ENCODE measurements at places on chromosomes 1 and 21.

DNA sequence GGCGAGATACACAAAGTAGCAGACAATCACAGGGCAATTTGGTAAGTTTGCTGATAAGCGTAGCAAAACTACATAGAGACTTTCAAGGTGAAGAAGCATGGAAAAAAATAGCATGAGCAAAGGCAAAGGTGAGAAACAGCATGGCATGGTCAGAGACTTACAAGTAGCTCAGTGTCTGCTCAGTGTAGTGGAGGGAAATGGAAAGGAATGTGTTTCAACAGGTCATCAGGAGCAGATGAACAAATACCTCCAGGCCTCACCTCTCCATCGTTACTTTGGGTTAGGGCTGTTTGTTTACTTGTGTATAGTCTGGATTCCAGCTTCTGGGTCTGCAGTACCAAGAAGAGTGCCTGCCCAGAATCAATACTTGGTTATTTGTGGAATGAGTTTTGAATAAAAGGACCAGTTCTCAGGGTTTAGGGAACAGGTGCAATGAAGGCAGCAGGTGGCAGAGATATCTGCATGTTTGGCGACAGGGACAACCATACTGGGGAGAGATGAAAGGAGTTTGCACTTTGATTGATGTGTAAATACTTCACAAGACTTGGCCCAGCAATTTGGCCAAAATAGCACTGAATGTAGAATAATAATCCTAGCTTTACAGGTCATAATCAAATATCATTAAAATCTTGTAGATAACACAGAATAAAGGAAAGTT lies 97.0 kb upstream of the FGGY start:
- peak; percentile 21 for DNase-seq

DNA sequence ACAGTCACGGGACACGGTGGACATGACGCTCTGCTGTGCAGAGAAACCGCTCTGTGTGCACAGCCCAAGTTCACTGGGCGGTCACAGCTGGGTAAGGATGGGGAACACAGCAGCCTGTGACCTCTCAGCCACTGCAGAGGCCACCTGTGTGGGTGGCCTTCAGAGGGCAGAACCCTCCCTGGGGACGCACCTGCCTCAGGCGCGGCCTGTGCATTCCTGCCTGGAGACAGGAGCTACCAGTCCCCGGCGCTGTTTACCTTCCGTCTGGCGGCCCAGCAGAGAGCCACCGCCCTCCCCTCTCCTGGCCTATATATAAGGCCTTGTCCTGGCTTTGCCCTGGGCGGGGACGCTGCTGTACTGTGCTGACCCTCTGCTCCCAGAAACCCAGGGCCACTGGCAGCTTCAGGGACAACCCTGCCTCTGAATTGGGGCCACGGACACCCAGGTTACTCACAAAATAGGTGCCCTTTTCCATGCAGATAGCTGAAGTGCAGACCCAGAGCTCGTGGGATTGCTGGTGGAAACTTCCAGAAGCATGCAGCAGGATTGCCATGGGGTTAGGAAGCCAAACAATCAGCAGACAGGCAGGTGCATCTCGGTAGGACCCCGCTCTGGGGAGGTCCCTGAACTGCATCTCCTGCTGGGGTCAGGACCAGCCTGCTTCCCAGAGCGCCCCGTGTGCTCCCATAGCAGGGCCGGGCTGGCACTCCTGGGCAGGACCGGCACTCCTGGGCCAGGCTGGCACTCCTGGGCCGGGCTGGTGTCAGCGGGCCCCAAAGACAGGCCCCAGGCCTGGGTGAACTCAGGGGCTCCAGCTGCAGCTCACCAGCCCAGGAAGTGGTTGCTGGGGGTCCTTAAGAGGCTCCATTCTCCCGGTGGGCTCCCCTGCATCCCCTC lies 83.6 kb downstream of the SIK1 start:
- no peak for DNase-seq

DNA sequence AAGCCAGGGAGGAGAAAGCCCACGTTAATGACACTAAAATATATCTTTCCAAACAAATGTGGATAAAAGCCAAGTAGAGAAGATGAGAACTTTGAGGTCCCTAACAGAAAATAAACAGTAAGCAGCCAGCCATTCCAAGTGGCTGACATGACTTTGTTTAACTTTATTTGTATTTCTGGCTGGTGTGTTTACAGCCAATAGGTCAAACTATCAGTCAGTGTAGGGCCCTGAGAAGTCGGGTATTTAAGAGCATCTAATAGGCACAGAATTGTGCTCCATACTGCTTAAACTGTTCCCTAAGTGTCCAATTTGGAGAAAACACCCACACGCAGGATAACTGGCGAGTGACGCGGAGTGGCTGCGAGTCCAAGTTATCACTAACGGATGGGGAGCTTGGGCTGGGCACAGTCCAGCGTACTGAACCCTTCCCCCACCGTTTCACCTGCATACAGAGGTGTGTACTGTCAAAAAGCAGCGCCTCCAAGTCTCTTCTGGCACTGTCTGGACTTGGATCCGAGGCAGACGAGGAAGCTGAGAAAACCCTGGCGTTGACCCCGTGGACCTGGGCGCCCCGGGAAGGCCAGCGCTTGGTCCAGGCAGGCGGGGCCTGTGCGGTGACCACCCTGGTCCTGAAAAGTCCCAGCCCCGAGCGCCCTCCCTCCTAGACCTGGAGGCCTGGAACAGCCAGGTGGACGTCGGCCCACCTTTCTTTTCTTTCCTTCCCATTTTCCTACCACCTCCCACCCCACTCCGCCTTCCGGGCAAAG lies 662 bp upstream of the LGALS8 start:
- no peak for DNase-seq

DNA sequence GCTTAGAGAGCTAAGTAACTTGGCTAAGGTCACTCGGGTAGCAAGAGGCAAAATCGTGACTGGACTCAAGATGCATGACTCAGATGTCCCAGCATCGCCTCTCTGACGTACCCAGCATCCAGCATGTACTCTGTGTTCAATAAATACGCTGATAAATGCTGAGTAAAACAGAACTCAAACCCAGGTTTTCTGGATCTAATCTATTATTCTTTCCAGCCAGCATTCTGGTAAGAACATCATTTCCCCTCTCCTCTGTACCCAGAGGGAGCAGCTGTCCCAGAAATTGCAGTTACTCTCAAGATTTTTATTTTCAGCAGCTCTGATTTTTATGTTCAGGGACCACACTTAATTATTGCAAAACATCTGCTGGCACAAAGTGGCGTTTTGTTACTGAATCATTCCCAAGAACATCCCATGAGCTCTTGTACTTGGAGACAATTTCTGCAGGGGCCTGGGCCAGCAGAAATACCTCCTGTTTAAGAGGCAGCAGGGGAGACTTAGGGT lies 249.0 kb downstream of the PRDM2 start:
- no peak for DNase-seq

- DNase-seq = no peak
These were observed 41.7 kb upstream of the DISC1 start for GRCh38 chr1:231584921-231585320.

DNA sequence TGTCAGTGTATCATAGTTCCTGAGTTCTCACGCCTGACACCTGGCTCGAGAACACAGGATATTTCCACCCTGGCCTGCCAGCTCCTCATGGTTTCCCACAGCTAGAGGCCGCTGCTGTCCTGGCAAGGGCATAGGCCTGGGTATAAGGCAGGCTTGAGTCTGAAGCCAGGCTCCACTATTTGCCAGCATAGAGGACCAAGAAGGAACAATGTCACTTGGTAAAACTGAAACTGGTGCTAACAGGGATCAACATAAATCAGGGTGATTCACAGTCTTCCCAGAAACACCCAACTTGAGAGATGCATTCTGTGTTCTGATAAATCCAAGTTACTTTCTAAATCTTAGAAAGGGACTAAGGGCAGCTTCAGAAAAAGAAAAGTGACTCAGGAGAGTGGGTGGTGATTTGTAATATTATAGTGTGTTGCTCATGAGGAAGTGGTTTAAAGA lies 6.9 kb upstream of the S100A2 start:
- no peak for DNase-seq

- DNase-seq = no peak
These were observed 235.9 kb downstream of the FAM72C start for GRCh38 chr1:143735764-143736461.

GRCh38 chr1:175757381-175758015 lies 14.1 kb upstream of the TNR start:
- no peak for DNase-seq

GRCh38 chr1:31032266-31032665 lies 33.3 kb downstream of the PUM1 start:
- no peak for DNase-seq

Measured in NCI-H2081 treated with DMSO at 0.1 percent for 48 hours (cell line).